ENCODE measurements at places on chromosomes 16 and 17. TPM values are rescaled to one million over a fixed set of nuclear protein-coding genes. Genes with fewer than 3 reads are reported as not detected.

Gene KRTAP2-3
- not detected for total RNA-seq

Gene TMEM98
- total RNA-seq = 22.0 TPM

Gene PRCD
- 0.49 TPM for total RNA-seq

Gene ACSM2B
- total RNA-seq = not detected

Gene NECAB2
- total RNA-seq = not detected

Gene PYY
- not detected for total RNA-seq

Gene CDR2L
- 17.1 TPM for total RNA-seq

Gene COPZ2
- total RNA-seq = 9.1 TPM
